ENCODE measurements at places on chromosomes 7 and 10.

GRCh38 chr7:100641463-100641859 lies at the start of gene TFR2:
Gene TFR2, minus strand, starts transcription at chr7:100641552. Its CDS starts 43 bp downstream, at chr7:100641509.
- no peak for DNase-seq

DNA sequence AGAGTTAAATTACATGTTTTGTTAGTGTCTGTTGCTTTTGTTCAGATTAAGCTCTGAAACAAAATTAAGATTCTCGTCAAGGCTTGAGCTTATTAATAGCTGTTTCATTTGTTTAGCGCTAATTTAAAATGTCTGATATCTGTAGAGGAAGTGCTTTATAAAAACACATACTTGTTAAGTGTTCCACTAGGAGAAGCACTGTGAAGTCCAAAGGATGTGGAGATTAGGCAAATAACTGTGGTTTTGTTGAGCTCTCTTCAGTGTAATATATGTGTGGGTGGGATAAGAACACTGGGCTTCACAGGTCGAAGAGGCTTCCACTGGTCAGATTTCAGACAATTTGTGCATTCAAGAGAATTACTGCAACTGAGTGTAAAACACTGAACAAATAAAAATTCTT lies 242.0 kb downstream of the AUTS2 start:
- no peak for DNase-seq

DNA sequence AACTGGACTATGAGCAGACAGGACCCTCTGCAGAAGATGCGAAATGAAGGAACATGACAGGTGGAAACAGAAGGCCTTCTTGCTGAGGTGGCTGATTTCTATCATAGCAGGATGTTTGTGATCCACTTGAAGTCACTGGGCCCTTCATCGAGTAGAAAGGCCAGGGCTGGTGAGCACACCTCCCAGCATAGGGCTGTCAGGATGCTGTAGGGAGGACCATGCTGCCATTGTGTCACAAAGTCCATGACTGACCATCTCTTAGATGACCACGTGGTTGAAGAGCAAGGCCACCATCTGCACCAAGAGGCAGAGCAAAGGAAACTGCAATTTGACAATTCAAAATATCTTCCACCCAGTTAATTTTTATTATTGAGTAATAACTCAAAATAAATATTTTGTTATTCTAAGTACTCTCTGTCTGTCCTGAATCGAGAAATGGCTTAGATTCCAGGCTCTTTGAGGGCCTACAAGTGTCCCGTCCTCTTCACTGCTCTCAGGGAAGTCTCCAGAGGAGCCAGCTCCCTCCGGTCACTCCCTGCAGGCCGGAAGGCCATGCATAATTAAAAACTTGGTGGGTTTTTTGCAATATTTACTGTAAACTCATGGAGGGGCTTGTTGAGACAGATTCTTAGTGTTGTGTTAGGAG lies 249.3 kb upstream of the ZMIZ1 start:
- no peak for DNase-seq

- no peak for DNase-seq
Observed at GRCh38 chr7:116873619-116874018, 11.2 kb downstream of the CAPZA2 start.

- no peak for DNase-seq
Observed at GRCh38 chr10:61929555-61929954, 28.1 kb downstream of the ARID5B start.

- no peak for DNase-seq
Observed at GRCh38 chr7:69177941-69178494, 420.3 kb upstream of the AUTS2 start.
